GM12878 (cell line): ENCODE measurements at places on chromosomes 2 and 18.

GRCh38 chr18:36095936-36096519 is 28.7 kb upstream of the RPRD1A start:
- no peak for DNase-seq

DNA sequence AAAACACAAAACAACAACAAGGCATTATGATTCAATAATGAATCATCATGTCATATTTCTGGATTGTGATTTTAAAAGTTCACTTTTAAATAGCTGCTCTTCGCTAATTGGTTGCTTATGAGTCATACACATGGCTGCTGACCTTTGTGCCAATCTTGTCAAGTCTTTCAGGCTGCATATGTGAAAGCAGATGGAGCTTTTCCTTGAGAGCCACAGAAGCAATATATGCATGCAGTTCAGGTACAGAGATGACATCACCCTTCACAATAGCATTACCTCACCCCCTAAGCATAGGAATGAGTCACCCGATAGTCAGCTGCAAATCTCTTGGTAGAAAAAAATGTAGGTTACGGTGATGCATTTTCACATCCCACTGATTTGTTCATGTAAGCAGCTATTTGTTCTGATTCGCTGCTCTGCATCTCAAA is 27.2 kb downstream of the EIF2AK3 start:
- DNase-seq: peak; percentile 98

DNA sequence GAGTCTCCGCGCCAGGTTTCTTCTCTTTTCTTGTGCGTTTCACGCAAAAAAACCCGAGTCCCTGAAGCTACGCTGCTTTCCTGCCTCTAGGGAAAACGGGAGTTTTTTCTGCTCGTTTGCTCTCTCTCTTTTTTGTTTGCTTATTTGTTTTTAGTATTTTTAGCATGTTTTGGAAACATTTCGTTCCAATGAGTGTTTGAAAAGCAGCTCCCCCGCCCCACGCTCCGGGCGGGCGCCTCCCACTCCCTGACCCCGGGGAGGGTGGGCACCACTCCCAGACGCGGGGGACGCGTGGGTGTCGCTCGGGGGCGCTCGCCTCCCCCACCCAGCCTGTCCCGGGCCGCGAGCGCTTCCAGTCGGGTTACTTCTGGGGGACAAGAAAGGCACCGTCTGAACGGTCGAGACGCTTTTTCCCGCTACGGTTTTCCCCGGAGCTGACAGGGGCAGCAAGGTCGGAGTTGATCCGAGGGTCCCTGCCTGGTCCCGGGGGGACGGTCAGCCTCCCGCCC is 446 bp upstream of the EFHD1 start:
- no peak for DNase-seq

DNA sequence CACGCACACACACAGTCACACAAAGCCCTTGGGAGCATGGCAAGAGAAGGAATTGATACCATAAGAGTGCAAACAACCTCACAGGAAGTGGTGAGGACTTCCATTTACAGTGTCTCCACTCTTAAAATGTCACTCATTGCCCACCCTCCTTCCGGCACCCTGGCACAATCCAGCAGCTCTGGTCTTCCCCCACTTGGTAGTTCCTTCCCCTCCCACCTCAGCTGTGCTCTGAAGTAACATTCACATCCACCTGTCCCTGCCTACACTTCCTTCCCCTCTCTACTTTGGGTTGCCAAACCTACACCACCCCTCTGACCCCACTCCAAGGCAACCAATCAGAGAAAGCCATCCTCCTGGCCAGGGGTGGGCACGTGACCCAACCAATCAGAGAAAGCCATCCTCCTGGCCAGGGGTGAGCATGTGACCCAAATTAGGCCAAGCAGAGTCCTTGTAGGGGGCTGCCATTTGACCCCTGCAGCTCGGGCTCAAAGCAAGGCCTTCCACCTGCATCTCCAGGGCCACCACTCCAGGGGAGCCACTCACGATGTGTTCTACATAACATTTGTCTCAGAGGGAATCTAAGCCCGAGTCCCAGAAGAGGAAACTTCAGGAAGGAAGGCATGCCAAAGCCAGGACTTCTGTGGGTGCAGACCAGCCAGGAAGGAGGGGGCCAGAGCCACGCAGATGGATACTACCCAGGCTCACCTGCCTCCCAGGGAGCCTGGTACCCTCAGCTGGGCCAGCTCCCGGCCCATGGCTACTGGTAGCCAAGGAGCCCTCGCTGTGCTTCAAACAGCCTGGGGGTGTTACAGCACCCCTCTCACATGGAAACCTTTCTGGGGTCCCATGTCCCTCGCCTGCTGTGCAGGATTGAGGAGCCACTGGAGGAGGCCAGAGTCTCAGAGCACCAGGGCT is 21.2 kb downstream of the CYP26B1 start:
- DNase-seq: no peak

DNA sequence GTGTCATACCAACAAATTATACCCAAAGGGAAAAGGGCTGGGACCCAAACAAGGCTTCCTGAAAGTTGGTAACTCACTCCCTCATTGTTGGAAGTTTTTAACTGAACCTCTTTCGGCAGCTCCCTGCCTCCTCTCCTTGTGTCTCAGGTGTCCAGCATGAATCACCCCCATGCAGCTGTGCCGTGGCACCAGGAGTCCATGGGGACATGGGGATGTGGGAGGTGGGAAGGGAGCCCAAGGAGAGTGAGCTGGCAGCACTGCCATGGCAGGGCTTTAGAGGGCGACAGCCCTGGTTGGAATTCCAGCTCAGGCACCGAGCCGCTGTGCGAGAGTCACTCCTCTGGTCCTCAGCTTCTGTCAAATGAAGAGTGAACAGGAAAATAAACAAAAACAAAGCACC is 12.5 kb upstream of the GYPC start:
- no peak for DNase-seq

GRCh38 chr2:227785293-227785692 is 28.3 kb upstream of the CCL20 start:
- no peak for DNase-seq

GRCh38 chr2:46481198-46482193 is 2.1 kb downstream of the TMEM247 start:
- DNase-seq: no peak

GRCh38 chr2:215652388-215652787 is 216.5 kb upstream of the FN1 start:
- DNase-seq: no peak

DNA sequence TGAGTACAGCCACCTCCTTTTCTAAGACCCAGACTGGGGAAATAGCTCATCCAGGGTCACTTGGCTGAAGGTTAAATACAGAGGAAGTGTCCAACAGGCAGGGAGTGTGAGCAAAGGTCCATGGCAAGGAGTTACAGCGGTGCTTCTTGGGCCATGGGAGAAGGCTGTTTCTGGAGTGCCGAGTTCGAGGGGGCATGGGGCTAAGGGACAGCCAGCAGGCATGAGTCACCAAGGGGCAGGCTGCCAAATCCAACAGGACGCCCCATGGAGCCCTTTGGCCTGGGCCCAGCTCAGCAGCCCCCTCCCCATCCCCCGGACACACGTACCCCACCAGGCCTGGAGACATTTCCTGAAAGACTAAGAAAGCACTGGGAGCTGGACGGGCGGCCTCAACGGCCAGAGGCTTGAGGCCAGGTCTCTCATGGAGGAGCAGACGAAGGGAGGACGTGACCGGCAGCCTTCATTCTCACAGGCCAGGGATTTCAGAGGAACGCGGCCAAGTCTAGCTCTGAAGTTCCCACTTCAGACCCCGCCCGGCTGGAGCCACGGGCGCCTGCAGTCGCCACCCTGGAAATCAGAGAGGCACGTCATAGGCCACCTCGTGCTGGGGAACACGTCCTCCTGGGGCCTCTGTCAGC is 160.4 kb downstream of the SMAD7 start:
- DNase-seq: no peak

DNA sequence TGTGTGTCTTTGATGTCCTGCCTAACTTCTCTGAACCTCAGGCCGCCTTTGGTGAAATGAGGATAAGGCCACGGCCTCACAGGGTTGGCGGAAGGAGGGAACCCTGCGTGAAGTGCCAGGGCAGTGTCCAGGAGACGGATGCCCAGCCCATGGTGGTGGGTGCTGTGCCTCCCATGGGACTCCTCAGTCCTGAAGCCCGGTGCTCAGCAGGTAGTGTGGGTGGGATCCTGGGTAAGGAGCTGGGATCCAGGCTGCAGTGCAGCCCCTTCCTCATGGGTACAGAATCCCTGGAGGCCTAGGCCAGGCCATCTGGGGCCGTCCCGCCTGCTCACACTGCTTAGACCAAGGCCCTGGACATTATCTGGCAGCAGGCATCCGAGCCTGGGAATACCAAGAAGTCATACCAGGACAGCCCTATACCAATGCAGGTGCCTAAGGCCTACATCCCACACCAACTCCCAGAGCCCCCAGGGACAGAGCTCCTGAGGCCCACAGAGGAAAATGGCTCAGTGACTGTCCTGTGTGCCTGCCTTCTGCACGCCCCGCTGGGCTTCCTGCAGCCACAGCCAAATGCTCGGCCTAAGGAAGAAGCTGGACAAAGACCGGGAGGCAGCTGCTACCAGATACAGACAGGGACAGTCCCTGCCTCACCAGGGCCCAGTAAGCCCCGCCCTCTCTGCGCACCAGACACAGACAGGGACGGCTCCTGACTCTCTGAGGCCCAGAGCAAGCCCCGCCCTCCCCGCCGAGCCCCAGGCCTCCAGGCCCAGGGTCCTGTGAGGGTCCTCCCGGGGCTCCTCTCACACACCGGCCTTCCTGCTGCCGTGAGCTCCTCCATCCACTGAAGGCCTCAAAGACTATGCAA is 78.0 kb downstream of the NDUFA10 start:
- no peak for DNase-seq

DNA sequence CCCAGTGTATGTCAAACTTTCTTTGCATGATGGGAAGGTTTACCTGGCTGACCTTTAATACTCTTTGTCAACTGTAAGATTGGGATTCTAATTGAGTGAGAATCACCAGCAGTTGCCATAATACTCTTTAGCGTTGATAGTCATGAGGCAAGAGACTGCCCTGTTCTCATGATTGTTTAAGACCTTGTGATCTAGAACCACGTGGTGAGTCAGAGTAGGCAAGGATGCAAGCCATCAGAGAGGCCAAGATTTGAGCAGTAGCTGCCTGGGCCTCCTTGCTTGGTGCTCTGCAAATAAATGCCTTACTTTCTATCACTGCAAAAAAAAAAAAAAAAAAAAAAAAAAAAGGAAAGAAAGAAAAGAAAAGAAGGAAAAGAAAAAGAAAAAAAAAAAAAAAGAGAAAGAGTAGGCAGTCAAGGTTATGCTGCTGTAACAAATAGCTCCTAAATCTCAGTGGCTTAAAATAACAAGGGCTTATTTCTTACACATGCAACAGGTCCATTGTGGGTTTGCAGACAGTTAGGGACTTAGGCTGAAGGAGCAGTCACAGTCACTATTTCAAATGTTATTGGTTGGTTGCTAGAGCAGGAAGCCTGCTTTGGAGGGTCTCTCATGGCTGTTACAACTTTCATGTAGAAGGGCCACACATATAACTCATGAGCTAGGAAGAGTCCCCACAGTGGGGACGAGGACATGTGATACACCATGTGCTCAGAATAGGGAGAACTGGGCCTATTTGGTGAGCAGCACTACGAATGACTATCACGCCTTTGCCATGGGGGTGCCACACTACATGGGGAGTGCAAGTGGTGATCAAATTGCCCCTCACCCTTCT is 21.7 kb downstream of the IL1R2 start:
- DNase-seq: no peak

DNA sequence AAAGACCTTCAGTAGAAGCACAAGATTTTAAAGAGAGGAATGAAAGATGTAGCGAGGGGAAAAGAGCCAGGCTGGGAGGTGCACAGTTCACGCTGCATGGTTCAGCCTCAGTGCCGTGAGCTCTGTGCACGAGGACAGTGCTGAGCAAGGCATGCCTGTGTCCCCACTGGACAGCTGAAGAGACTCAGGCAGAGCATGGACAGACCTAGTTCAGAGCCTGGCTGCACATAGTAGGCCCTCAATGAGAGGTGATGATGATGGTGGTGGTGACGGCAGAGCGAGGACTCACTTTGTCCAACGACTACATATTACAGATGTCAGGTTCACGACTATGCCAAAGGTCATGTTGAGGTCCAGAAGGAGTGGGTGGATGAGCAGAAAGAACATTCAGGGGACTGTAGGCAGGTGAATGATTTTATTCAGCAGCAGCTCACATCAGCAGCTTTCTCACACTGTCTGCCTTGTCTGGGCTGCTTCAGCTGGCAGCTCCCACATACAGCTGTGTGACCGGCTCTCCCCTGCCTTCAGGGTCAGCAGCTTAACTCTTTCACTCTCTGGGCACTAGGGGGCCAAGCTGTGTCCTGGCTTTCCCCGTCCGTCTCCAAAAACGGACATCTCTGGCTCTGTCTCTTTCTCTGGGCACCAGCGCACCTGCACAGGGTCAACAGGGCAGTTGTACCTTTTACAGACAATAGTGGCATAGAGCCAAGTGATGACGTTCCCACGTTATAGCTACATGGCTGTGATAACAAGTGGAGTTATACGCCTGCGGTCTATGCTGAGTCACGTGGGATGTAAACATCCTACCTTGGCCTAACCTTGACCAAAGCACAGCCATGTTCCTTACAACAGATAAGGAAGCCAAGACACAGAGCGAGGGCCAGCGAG is 128.8 kb upstream of the MSH6 start:
- DNase-seq: no peak

- DNase-seq: no peak
Measured at GRCh38 chr18:2258954-2259353, 312.4 kb downstream of the METTL4 start.

DNA sequence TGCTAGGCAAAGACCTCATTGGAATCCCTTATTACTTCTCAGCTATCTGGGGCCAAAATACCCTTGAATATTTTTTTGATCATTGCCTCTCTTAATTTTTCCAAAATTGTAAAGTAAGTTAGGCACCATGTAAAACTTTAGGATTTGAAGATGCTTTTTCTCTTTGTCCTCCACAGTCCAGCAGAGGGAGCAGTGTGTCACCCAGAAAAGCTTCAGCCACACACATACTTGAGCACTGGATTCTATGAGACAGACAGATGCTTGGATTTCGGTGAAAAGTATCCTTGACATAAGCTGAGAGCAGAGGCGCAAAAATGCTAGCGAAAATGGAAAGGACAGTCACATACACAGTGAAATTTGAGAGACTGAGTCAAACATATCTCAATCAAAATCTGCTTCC is 74.7 kb upstream of the KCNJ3 start:
- DNase-seq: no peak

DNA sequence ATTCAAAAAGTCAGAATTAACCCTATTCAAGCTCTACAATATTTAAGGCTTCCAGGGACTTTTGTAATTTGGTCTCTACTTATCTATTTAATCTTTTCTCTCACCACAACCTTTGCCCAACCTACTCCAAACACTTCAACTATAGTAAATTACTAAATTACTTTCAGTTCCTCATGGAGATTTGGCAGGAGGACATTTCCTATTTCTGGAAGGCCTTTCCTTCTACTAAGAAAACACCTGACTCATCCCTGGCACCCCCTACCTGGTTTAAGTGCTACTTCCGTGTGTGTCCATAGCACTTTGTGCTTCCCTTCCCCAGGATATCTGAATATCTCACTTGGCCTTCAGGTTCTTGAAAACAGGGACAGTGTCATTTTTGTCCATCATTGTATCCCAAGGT is 96.3 kb downstream of the UPP2 start:
- no peak for DNase-seq

DNA sequence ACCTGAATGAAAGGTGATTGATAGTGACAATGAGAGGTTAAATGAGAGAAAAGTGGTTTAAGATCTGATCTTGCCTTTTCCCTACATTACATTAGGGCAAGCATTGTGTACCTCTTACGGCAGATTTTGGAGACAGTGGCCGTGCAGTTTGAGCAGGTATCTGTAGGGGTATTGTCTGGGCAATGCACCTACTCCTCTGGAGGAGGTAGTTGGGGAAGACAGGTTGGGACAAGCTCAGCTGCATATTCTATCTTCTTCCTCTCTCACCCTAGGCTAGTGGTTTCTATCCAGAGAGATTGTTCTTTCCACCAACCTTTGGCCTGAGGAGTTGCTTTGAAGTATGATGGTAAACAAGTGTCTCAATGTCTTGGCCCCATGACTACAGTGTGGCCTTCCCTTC is 323.2 kb downstream of the CYP26B1 start:
- DNase-seq: no peak
